ENCODE measurements at places on chromosomes 11 and 22.

DNA sequence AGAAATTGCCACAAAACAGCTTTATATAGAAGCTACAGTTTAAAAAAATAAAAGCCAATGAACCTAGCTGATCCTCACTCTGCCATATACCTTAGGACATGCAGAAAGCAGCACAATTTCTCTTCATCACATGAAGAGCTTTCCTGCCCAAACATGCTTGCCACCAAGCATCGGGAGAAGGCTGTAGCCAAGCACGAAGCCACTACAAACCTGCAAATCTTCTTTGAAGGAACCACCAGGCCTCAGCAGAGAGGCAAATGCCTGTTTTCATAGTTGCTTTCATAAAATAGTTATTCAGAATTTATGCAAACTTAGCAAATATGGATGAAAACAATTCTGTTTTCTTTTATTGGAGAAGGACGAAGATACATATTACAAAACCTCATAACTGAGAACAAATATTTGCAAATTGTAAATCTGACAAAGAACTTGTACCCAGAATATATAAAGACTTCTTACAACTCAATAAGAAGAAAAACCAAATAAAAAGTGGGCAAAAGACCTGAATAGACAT is 100.3 kb downstream of the RBFOX2 start:
- DNase-seq, result no peak

- no peak for DNase-seq
Observed at GRCh38 chr11:129333873-129334272, 41.8 kb upstream of the BARX2 start.

DNA sequence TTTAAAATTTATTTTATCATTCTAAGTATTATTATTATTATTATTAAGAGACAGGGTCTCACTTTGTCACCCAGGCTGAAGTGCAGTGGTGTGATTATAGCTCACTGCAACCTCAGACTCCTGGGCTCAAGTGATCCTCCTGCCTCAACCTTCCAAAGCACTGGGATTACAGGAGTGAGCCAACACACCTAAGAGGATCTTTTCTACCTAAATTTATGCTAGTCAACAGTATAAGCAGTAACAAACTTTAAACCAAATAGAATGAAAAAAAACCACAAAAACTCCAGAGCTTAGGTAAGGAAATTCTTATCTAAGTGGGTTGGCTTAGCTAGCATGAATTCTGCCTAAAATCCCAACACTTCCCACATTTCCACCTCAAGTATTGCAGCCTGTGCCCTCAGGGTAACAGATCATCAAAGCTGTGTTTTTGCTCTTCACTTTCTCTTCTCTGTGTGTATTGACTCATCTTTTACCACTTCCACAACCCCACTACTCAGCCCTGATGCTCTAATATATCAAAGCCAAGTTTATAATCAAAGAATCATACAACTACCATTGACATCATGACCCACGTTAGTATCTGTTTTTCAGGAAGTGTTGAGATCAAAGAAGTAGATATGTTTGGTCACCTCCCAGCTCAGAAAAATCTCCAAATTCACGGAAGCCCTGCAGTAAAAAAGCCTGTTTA is 93.7 kb upstream of the SPON1 start:
- DNase-seq, result no peak

GRCh38 chr11:130156108-130157022 is 3.2 kb upstream of the ST14 start:
- DNase-seq, result no peak

DNA sequence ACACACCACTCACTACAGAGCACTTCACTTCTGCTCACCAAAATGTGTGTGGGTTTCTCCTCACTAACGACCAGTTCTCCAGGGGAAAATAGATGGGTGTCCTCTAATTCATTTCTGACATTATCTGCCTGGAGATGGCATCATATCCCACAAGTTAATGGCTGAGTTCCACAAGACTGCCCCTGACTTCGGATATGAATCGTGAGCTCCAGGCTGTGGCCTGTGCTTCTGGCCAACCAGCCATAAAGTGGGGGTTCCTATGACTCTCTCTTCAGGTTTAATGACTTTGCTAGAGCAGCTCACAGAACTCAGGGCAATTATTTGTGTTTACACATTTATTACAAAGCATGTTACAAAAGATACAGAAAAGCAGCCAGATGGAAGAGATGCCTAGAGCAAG is 113.0 kb upstream of the SYT13 start:
- DNase-seq, result no peak

DNA sequence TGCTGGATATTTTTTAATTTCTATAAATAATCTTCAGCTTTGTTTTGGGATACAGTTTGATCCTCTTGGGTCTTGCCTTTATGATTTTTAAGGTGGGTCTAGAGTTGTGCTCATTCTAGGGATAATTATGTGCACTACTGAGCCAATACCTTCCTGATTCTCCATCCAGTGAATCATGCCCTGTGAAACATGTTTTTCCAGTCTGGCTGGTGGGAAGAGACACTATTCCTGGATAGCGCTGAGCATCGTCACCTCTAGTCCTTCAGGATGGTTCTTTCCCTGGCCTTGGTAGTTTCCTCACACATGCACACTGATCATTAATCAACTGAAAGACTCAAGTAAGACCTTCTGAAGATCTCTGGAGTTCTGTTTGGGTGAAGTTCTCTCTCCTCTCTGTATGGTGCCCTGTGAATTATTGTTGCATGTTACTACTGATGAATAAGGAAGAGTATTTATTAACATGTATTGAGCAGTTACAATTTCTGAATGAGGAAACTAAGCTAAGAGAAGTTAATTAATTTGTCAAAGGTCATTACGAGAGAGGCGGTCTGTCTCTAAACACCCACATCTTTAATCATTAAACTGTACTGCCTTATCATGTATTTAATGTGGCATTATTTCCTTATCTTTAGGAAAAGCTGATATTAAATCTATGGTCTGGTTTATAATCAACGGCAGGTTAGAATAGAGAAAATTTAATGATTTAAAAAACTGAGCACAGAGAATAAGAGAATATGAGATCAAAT is 39.1 kb upstream of the LIPT2 start:
- no peak for DNase-seq

DNA sequence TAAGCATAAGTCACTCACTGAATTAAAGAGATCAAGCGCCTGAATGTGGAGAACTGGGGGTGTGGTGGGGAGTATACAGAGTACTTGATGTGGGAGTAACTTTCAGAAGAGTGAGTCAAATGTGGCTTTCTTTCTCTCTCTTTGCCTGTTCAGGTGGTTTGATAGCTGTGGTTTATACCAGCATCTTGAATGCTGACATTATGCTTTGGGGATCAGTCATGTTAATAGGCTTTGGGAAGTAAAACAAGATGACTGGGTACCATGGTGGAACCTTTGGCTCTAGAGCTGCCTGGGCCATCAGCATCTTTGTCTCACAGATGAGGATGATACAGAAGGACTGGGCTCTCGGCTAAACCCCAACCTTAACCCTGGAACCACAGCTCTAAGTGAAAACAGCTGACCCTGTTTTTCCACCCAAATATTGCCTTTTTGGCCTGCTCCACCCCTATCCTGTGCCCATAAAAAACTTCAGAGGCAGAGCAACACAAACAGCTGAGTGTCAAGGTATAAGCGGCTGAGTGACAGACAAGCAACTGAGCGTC is 58.2 kb upstream of the GNAZ start:
- no peak for DNase-seq

- no peak for DNase-seq
Observed at GRCh38 chr22:39574779-39575551, 4.4 kb downstream of the CACNA1I start.
